ENCODE measurements at places on chromosomes 7 and 10.

DNA sequence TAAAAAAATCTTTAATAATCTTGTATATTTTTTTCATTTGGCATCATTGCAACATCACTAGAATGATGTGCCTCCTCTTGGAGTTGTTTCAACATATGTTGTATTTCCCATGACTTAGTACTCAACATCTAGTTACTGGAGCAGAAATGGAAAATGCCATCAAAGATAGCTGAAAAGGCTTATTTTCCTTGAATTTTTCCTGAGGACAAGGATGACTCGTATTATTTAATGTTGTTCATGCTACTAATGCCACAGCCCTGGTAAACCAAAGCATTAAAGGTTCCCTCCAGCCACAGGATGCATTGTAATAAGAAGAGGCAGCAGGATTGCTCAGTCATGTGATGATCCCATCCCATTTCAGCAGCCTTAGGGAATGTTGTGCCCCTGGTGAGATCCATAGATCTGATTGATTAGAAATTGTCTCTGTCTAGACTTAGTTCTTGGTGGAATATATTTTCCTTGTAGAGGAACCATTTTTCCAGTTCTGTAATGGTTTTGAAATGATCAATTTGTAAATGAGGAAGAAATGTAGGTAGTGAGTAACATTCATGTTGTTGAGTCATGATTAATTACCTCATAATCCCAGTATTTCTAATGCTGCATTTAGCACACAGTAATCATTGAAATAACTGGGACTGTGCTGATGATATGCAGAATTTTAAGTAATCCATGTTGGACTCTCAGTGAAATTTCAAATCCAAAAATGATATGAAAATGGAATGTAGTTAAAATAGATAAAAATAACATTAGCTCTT, 91.3 kb upstream of the SMIM30 start:
- no peak for DNase-seq

DNA sequence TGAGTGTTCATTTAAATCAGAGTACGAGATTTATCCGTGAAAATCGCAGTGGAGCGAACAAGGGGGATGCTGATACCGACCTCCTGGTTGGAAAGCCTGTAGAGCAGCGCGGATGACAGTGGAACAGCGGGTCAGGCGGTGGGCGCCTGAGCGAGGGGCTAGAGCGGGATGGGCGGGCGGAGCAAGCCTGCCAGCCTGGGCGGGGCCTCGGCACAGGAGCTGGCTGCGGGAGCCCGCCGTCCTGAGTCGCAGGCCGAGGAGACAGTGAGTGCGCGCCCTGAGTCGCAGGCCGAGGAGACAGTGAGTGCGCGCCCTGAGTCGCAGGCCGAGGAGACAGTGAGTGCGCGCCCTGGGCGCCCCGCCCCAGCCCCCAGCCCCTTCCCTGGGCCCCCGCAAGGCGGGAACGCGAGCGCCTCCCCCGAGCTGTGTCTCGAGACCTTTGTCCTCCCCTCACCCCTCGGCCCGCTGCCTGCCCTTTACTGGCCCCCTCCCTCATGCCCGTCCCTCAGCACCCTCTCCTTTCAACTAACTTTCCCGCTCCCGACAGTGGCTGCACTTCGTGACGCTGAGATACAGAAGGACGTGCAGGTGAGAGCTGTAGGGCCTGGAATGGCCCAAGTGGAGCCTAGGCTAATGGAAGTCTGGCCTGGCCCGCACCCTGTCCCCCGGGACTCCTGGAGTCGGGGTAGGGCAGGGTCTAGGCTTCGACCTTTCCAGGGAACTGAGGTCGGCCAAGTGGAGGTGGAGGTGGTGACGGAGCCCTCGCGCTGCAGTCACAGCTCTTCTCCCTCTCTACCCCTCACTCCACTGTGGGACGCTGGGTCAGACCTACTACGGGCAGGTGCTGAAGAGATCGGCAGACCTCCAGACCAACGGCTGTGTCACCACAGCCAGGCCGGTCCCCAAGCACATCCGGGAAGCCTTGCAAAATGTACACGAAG, at the start of gene AS3MT:
TSS of gene AS3MT (plus strand) at position 213 of the 941 bp plus-strand sequence. CDS start at position 336, 123 bp downstream.
- no peak for DNase-seq

GRCh38 chr7:133436014-133436428, 183.1 kb downstream of the EXOC4 start:
- no peak for DNase-seq

DNA sequence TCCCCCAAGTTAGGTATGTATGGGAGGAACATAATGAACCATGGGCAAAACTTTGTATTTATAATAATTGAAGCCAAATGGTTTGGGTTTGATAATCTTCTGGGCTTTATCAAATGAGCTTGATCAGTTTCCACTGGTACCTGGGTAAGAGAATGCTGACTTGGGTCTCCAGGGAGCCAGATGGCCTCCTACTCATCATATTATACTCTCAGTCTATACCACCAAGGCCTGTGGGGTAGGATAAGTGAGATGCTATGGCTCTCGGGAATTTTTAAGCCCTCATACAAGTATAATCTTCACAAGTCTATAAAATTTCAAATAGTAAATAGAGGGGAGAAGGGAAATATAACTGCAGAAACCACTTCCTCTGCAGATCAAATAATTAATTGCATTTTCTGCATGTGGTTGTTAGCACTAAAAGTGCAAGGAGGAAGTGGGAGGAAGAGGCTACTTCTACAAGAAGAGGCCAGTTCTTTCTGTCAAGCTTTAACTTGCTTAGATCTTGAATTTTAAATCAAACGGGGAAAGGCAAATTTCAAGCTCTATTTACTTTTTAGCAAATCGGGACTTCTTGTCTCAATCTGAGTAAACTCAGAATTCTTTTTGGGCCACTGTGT, 349.0 kb downstream of the SORCS1 start:
- no peak for DNase-seq

DNA sequence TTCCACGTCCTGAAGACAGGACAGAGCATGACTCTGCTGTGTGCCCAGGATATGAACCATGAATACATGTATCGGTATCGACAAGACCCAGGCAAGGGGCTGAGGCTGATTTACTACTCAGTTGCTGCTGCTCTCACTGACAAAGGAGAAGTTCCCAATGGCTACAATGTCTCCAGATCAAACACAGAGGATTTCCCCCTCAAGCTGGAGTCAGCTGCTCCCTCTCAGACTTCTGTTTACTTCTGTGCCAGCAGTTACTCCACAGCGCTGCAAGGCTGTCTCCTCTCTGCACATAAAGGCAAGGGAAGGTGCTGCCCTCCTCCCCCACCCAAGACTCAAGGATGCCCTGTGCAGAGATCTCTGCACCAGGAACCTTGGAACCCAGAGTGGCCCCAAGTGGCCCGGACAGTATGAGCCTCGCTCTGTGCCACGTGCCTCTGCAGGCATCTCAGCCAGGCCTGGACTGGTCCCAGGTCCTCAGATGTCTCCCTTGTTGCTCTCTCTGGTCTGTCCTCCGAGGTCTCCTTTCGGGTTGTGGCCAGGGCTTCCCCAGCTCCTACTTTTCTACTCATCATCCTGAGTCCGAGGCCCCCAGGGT, 230.3 kb upstream of the PRSS58 start:
- no peak for DNase-seq

DNA sequence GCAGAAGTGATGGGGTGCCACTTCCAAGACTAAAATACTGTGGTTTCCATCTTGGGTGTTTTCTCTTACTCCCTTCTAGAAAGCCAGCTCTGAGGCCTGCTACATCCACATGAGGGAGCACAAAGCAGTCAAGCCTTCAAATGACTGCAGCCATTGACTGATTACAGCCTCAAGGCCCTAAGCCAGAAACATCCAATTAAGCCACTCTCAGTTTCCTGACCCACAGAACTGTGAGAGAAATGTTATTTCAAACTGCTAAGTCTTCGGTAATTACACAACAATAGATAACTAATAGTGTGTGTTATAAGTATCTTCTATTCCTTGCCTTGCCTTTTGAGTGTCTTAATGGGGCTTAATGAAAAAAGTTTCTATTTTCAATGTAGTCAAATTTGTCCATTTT, 24.8 kb downstream of the BRAF start:
- no peak for DNase-seq

- no peak for DNase-seq
Observed at GRCh38 chr10:118808601-118809356, 54.0 kb upstream of the CACUL1 start.

DNA sequence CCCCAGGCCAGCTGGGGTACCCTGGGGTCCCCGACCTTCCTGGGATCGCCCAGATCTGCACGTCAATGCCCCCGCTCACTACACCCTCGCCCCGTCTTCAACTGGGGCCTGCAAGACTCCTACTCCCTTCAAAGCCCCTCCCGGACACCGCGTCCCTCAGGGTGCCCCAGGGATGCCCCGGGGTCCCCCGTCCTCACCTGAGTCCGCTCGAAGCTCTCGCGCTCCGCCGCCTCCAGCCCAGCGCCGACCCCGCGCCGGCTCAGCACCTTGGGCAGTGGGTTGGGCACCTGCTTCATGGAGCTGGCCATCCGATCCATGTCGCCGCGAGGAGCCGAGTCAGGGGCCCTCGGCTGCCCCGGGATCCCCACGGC, at the start of gene HIP1:
TSS of gene HIP1 (minus strand) at position 338 of the 371 bp plus-strand sequence. CDS start at position 317, 21 bp downstream.
- DNase-seq, result no peak

DNA sequence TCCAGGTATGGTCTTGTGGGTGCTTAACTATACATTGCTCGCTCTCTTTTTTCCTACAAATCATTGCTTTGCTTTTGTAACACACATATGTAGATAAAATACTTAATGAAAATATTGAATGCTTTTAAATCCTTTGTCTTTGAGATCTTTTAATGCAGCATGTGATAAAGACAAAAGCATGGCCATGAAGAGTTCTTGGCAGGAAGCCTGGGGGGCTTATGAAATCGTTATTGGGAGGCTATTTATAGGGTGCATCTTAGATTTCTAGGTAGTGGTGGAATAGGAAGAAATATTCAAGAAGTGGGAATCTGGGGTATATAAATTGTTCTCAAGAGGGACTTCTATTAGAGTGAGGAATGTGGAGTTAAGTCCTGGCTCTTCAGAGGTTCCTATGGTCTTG, 21.9 kb downstream of the UBE2D1 start:
- no peak for DNase-seq

DNA sequence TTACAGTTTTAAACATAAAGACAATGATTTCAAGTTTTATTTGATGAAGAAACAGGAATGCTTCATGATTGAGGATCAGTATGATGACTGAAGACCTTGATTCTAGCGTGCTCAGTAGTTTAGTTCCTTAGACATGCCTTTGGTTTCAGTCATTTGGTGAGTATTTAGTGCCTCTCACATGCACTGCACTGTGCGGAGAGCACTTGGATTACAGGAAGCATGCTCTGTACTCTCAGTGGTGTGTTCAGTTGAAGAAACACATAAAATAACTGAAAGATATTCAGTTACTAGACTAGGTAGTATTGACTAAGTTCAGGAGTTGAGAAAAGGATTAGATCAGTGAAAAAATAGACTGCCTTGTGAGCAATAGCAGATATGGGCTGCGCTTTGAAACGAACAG, 25.5 kb downstream of the RBM17 start:
- DNase-seq, result no peak

GRCh38 chr10:6091630-6092029, 2.8 kb downstream of the RBM17 start:
- no peak for DNase-seq

- no peak for DNase-seq
Observed at GRCh38 chr10:116722736-116723427, 19.5 kb downstream of the HSPA12A start.

All from T-cell (primary cell).